Upper lobe of left lung (tissue), 6 donors: ENCODE measurements at places on chromosomes 16 and 17. TPM values are rescaled to one million over a fixed set of nuclear protein-coding genes. Genes with fewer than 3 reads are reported as not detected.

Gene SLC47A2
- not detected for total RNA-seq

Gene PDPK1
- total RNA-seq: 73.4 TPM

Gene KPNA2
- 33.5 TPM for total RNA-seq

Gene METTL9
- total RNA-seq: 120 TPM

Gene SLC4A1
- total RNA-seq: 1.0 TPM

Gene NHLRC4
- 1.2 TPM for total RNA-seq

Gene DHRS7C
- total RNA-seq: not detected

Gene TLCD3A
- 37.8 TPM for total RNA-seq

Gene PHOSPHO1
- total RNA-seq: 0.30 TPM

Gene ANKS4B
- total RNA-seq: not detected

Gene NME3
- total RNA-seq: 57.8 TPM

Gene TNFRSF17
- 2.0 TPM for total RNA-seq

Gene ZSCAN10
- not detected for total RNA-seq

Gene MIF4GD
- total RNA-seq: 27.3 TPM
